ENCODE measurements at places on chromosomes 13 and 19.

DNA sequence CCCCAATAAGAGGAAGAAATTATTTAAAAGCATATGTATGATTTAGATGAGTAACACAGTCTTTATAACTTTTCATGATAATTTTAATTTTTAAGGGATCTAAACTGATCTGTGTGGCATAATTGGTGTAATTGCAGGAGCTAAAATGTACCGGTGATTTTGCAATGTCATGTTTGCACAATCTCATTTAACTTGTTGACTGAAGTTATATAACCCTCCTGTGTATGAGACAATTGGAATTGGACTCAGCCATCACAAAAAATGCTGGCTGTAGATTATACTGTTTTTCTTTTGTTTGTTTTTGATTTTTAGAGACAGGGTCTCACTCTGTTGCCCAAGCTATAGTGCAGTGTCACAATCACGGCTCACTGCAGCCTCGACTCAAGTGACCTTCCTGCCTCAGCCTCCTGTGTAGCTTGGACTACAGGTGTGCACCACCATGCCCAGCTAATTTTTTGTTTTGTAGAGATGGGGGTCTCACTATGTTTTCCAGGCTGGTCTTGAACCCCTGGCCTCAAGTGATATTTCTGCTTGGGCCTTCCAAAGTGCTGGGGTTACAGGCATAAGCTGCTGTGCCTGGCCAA lies 26.1 kb downstream of the FGF9 start:
- DNase-seq, result no peak

GRCh38 chr13:42808341-42808940 lies 27.1 kb downstream of the FAM216B start:
- DNase-seq, result no peak

DNA sequence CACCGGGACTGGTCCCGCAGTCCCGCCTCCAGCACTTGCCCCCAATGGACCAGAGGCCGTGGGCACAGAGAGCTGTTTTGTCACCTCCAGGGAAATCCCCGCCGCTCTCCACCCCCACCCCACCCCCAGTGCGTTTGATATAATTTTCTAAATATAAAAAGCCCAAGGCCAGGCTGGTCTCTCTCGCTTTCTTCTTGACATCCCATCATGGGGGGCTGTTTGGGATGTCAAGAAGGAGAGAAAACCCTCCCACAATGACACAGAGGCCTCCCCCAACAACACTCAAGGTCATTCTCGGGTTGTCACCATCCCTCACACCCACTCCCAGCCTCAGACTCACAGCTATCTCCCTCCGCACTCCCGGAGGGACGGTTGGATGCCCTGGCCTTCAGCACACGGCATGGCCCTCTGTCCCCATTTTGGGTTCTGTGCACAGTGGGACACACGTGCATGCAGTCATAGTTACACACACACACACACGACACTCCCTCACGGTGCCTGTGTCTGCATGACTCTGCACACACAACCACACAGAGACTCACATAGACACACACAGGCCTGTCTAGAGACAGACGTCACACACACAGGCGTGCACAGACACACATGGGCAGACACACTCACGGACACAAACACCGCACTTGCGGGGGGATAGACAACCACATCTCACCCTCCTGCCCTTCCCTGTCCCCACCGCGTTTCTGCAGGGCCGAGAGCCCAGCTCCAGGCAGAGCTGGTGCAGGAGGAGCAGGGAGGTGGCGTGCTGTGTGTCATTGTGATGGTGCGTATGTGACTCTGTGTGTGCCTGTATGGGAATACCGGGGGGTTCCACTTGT lies 4.8 kb upstream of the NFIC start:
- no peak for DNase-seq

DNA sequence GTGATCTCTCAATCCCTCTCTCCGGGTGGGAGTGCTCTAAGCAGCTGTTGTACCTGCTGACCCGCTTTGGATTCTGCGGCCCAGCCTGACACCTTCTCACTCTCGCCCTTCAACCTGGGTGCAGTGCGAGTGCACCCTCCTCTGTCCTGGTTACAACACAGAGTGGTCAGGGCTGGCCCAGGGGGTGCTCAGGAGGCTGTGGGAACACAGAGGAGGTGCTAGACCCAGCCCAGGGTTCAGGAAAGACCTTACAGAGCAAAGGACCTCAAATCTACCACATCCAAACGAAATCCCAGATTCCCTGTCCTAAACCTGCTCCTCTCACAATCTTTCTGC lies 23.7 kb downstream of the ZNF175 start:
- no peak for DNase-seq

DNA sequence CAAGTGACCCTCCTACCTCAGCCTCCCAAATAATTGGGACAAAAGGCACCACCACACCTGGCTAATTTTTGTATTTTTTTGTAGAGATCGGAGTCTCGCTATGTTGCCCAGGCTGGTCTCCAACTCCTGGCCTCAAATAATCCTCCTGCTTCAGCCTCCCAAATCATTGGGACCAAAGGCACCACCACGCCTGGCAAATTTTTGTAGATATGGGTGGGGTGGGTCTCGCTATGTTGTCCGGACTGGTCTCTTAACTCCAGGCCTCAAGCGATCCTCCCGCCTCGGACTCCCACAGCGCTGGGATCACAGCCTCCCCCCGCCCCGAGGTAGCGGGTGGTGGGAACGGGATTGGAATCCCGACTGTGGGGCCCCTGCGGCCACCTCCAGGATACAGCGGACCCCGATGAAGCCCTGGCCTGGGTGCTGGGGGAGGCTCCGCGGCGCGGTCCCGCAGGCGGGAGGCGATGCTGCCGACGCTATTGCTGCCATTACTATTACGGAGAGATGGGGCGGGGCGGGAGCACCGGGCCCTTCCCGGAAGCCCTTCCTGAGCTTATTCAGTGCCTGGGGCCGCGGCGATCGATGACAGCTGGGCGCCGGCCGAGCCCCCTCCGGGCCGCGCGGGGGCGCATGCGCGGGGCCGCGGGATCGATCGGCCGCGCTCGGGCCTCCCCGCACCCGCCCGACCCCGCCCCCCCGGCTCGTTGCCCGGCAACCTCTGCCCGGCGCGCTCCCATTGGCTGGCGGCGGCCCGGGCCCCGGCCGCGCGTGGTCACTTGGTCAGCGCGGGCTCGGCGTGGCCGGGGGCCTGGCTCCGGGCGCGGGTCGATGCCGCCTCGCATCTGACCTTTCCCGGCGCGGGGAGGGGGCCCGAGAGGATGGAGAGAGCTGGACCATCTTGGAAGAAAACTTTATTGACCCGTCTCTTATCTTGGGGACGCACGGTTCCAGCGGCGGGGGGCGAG lies 27.9 kb upstream of the ONECUT3 start:
- DNase-seq, result peak; percentile 70

DNA sequence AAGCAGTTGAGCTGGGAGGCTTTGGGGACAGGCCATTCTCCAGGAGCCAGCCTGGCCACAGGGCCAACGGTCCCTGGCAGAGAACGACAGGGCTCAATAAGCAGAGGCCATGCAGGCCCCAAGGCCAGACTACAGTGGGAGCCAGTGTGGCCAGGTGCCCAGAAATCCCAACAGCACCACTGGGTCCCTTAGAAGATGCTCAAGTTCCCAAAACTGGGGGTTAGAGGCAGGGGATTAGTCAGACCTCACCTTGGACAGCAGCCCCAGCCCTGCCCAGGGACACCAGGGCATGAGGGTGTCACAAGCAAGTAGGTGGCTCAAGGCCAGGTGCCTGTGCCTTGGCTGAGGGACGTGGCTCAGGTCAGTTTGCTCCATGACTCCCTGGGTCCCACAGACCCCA lies 12.8 kb downstream of the SCGB2B2 start:
- DNase-seq, result no peak

GRCh38 chr13:81738364-81738763 lies 1397.4 kb upstream of the SPRY2 start:
- DNase-seq, result no peak

DNA sequence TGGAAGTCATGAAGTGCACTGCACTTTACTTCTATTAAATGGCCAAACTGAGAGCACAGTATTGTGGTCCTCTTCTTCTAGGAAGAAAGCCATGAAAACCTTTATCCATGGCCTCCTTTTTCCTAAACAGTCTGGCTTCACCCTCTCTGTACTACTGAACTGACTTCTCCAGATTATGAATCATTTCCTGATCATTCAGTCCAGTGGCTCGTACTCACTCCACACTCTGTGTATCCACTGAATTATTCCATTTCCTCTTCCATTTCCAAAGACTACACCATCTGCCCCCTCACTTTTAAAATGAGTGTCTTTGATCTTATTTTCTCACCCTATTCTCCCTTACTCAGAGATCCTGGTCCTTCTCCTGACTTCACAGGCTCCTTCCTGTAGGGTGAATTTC lies 29.7 kb upstream of the FREM2 start:
- no peak for DNase-seq

- no peak for DNase-seq
Measured at GRCh38 chr13:109667807-109668291, 118.5 kb downstream of the IRS2 start.

GRCh38 chr19:4656102-4656501 lies 14.0 kb downstream of the MYDGF start:
- DNase-seq, result no peak

- DNase-seq, result no peak
Measured at GRCh38 chr13:90535421-90535820, 812.1 kb upstream of the MIR17HG start.

- peak; percentile 28 for DNase-seq
Measured at GRCh38 chr19:18697680-18698079, 14.2 kb downstream of the CRTC1 start.

GRCh38 chr13:75936791-75937190 lies 300.7 kb downstream of the LMO7 start:
- no peak for DNase-seq

GRCh38 chr19:9580728-9581127 lies 3.6 kb downstream of the ZNF121 start:
- no peak for DNase-seq

GRCh38 chr19:5578097-5578846 lies 10.5 kb upstream of the TINCR start:
- peak; percentile 19 for DNase-seq

DNA sequence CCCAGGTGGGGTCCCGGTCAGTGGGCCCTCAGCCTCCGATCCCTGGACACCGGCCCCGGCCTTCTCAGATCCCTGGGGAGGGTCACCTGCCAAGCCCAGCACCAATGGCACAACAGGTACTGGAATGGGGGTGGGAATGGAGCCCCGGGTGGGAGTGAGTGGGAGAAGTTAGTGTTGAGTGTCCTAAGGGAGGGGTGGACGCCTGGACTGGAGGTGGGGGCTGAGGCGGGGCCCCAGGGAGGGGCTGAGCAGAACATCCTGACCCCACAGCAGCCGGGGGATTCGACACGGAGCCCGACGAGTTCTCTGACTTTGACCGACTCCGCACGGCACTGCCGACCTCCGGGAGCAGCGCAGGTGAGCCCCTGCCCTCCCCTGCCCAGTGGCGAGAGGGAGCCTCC lies 17.7 kb downstream of the EPN1 start:
- DNase-seq, result no peak

GRCh38 chr19:1650650-1651567 lies 1.5 kb downstream of the TCF3 start:
- DNase-seq, result no peak

DNA sequence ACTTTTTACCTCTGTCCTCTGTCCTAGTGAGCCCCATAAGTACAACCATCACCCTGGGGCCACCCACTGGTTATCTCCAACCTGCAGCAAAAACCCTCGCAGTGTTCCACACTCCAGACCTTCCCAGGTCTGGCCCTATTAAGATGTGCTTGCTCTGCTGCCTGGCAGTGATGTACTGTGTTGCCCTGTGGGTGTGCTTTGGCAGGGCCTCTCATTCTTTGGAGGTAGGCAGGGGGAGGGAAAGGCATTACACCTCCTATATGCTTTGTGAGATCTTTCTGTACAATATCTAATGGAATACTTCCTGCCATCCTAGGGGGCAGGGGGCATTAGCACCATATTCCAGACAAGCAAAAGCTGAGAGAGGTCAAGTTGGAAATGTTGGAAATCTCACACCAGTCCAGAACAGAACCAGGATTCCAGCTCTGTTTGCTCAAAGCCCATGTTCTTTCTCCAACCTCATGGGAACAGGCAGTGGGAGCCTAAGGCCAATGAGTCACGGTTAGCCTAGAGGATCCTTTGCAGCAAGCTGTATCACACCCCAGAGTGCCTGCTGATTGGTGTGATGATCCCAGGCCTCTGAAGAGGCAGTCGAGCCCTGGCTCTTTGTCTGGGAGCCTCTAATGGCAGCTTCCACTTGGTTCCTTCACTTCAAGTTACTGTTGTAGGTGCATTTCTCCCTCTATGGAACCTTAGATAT lies 59.7 kb upstream of the UBL3 start:
- DNase-seq, result no peak

GRCh38 chr19:42197375-42197817 lies 20.1 kb downstream of the DEDD2 start:
- no peak for DNase-seq

DNA sequence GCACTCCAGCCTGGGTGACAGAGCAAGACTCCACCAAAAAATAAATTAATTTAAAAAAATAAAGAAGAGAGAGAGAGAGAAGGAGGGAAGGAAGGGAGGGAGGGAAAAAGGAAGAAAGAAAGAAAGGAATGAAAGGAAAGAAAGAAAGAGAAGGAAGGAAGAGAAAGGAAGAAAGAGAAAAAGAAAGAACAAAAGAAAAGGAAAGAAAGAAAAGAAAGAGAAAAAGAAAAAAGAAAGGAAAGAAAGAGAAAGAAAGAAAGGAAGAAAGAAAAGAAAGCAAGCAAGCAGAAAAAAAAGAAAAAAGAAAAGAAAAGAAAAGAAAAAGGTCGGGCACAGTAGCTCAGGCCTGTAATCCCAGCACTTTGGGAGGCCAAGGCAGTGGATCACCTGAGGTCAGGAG lies 14.9 kb upstream of the ZNRF4 start:
- no peak for DNase-seq

DNA sequence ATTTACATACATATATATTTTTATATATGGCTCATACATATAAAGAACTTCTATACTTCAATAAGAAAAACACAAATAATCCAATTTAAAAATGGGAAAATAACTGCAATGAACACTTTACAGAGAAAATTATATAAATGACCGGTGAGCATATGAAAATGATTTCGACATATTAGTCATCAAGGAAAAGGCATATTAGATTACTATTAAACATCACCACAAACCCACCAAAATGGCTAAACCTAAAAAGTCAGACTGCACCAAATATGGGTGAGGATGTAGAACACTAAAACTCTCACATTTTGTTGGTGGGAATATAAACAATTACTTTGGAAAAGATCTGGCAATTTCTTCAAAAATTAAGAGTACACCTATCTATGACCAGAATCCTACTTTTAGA lies 316.2 kb downstream of the ENOX1 start:
- no peak for DNase-seq

GRCh38 chr19:49599378-49600295 lies 8.7 kb downstream of the PRR12 start:
- no peak for DNase-seq

GRCh38 chr19:37304190-37304883 lies 66.6 kb upstream of the ZNF527 start:
- no peak for DNase-seq

GRCh38 chr13:40127476-40127875 lies 472.0 kb downstream of the COG6 start:
- no peak for DNase-seq

- no peak for DNase-seq
Measured at GRCh38 chr13:110942248-110942981, 27.5 kb upstream of the ANKRD10 start.

- DNase-seq, result no peak
Measured at GRCh38 chr13:21402586-21403307, 56.4 kb downstream of the ZDHHC20 start.

Measured in SHP77 (cell line).